HCEC 1CT (cell line): ENCODE measurements at places on chromosomes 16 and 17.

GRCh38 chr17:77924757-77925336 is 33.7 kb upstream of the TNRC6C start:
- DNase-seq = no peak

- no peak for DNase-seq
Observed at GRCh38 chr17:28861393-28862203, 6.8 kb downstream of the ERAL1 start.

GRCh38 chr17:46135879-46136563 is 57.2 kb downstream of the KANSL1 start:
- DNase-seq = no peak

GRCh38 chr16:54447576-54448440 is 161.2 kb upstream of the IRX3 start:
- DNase-seq = peak; percentile 45

DNA sequence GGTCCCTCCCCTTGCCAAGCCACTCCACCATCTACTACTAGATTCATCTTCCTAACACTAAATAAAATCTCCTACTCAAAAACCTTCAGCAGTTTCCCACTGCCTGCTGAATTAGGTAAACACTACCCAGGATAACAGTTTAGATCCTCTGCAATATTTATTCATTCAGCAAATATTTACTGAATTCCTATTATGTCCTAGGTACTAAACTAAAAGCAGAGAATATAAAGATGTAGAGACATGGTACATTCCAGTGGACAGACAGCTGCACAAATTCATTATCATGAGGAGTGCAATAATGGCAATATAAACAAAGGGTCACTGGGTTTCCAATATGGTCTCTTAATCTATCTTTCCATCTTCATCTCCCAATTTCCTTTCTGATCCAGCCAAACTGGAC is 30.7 kb upstream of the HOXB13 start:
- DNase-seq = no peak

DNA sequence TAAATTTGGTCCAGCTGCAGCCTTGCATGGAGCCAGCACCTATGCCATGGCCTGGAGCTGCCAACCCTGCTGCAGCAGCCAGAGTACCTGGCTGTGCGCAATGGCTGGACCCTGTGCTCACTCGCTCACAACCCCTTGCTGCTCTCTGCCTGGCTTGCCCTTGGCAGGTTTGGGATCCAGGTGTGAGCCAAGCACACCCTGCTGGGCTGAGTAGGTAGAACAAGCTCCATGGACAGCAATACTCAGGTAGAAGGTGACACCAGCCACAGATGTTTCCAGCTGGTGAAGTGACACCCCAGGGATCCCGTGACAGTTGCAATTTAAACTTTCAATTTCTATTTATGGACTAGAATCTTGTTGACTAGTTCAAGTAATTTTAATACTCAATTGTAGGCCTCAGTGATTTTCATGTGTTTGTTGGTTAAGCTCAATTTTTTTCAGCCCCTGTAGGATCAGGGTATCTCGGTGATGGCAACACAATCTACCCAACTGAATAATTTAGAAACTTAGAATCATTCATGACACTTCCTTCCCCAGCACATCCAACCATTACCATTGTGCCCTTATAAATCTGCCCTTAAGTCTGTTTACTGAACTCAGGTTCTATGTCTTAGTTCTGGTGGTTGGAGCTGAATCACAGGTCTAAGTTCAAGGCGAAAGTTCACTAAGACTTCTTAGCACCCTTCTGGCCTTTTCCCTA is 480.0 kb downstream of the PMP22 start:
- DNase-seq = no peak

DNA sequence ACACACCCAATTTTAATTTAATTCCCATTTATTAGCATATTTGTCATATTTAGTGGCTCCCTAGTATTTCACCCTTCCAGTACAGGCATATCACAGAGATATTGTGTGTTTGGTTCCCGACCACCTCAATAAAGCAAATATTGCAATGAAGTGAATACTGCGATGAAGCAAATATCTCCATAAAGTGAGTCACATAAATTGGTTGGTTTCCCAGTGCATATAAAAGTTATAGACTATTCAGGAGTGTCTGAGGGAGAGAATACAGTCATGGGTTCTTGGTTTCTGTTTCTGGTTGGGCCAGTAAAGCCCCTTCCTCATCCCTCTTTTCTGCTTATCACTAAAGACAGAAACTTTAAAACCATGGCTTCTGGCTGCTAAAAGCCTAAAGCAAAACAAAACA is 295.4 kb upstream of the AXIN2 start:
- no peak for DNase-seq

GRCh38 chr17:70405492-70406220 is 236.3 kb downstream of the KCNJ2 start:
- peak; percentile 97 for DNase-seq

DNA sequence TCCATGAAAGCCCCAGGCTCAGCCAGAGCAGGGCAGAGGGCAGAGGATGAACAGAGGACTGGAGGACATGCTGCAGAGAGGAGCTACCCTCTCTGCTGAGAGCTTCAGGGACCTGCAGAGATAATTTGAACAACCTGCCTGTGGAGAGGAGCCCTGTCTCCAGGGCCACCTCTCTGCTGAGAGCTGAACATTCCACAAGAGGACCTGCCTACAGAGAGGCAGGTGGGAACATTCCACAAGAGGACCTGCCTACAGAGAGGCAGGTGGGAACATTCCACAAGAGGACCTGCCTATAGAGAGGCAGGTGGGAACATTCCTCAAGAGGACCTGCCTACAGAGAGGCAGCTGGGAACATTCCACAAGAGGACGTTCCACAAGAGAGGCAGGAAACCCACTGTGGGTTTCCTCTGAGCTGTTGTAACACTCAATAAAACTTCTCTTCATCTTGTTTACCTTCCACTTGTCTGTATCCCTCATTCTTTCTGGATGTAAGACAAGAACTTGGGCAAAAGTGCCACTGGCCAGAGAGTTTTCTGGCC is 551.9 kb upstream of the CA10 start:
- no peak for DNase-seq

GRCh38 chr17:45228763-45229539 is 7.3 kb downstream of the FMNL1 start:
- peak; percentile 92 for DNase-seq

- DNase-seq = no peak
Observed at GRCh38 chr16:17446661-17447060, 24.1 kb downstream of the XYLT1 start.

- DNase-seq = no peak
Observed at GRCh38 chr16:77955127-77955526, 67.2 kb upstream of the CLEC3A start.

- no peak for DNase-seq
Observed at GRCh38 chr17:5763595-5764306, 179.4 kb upstream of the NLRP1 start.

GRCh38 chr17:46190763-46191162 is 2.5 kb downstream of the KANSL1 start:
- no peak for DNase-seq

DNA sequence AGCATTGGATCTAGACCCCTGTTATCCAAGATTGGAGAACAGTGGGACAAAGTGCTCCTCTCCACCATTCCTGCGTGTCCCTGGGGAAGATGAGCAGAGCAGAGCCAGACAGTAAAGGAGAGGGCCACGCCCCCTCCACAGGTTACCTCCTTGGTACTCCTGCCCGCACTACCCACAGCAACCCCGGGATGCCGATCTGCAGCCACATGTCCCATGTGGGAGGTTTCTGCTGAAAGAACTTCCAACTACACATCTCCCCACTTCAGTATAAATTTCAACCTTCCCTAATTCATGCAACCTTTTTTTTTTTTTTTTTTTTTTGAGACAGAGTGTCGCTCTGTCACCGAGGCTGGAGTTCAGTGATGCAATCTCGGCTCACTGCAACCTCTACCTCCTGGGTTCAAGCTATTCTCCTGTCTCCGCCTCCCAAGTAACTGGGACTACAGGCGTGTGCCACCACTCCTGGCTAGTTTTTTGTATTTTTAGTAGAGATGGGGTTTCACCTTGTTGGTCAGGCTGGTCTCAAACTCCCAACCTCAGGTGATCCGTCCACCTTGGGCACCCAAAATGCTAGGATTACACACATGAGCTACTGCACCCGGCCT is 2.3 kb downstream of the RAB37 start:
- DNase-seq = no peak

DNA sequence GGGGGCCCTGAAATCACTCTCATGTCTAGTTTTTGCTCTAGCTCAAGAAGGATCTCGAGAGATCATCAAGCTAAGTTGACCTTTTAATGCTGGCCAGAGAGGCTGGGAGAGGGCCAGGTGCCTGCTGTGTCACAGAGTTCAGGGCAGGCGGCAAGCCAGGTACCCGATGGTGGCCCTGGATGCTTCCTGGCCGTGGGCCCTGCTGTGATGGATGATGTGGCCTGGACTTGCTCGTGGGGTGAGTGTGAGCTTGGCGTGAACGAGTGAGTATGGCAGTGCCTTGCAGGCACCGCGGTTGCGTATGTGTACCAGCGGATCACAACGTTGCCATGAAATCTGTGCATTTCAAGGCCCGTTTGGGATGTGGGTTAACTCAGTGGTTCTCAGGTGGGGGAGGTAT is 7.4 kb downstream of the IRF8 start:
- no peak for DNase-seq

DNA sequence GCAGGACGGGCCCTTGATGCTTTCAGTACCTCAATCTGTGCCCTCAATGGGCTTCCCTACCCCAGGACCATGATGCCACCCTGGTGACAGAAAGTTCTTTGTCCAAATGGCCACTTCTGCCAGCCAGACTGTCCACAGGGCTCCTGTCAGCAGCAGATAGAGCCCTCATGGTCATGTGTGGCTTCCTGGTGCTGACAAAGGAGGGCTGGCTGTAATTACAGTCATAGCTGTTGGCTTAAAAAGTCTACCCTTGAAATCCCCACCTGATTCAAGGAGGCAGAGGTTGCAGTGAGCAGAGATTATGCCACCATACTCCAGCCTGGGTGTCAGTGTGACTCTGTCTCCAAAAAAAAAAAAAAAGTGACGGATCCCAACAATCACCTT is 3.3 kb downstream of the TRPV2 start:
- DNase-seq = no peak
